Gastroesophageal sphincter (tissue), 4 donors: ENCODE measurements at places on chromosomes 6 and 20.

- no peaks in the 10 kb centered on the region for H3K36me3 ChIP-seq
- H3K4me1 ChIP-seq, result no peaks in the 10 kb centered on the region
- H3K27ac ChIP-seq, result no peak overlapping the region
- no peak overlapping the region for H3K4me3 ChIP-seq
- no peaks in the 10 kb centered on the region for H3K27me3 ChIP-seq
- ATAC-seq, result no peak
Measured at GRCh38 chr6:73421534-73421933, 26.9 kb downstream of the DDX43 start.

GRCh38 chr20:19779634-19780033, 21.6 kb downstream of the RIN2 start:
- no peak for ATAC-seq
- H3K4me1 ChIP-seq, result no peaks in the 10 kb centered on the region
- H3K4me3 ChIP-seq, result no peak overlapping the region
- no peaks in the 10 kb centered on the region for H3K36me3 ChIP-seq
- H3K27ac ChIP-seq, result no peak overlapping the region

DNA sequence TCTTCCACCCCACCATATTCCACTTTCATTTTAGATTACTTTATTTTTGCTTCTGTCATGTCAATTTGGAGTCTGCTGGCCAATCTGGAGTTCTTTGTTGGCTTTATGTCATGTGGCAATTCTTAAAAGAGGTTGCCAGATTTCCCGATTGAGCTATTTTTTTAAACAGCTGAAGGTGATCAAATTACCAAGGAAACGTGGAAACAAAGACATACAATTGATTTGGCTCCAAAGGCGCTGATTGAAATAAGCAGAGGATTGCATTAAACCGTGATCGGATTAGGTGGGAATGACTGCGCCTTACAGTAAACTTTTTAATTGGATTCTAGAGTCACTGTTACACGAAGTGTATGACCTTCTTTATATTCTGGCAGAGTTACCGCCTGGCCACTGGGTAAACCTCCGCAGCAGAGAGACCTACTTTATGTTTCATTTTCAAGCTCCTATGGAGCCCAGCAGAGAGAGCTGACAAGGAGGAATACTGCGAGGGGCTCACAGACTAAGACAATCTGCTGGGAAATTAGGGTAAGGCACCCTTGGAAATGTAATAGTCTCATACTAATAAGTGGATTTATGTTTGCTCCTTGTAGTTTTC, 37.9 kb downstream of the SIM1 start:
- H3K27ac ChIP-seq, result no peak overlapping the region
- no peak for ATAC-seq
- no peak overlapping the region for H3K4me3 ChIP-seq
- peaks cover 5% of the 10 kb centered on the region for H3K27me3 ChIP-seq
- no peaks in the 10 kb centered on the region for H3K36me3 ChIP-seq
- no peaks in the 10 kb centered on the region for H3K4me1 ChIP-seq

GRCh38 chr6:144161975-144162374, 11.7 kb downstream of the STX11 start:
- no peaks in the 10 kb centered on the region for H3K27me3 ChIP-seq
- ATAC-seq, result no peak
- H3K4me3 ChIP-seq, result no peak overlapping the region
- no peak overlapping the region for H3K27ac ChIP-seq
- H3K4me1 ChIP-seq, result peaks cover 6% of the 10 kb centered on the region
- no peaks in the 10 kb centered on the region for H3K36me3 ChIP-seq

DNA sequence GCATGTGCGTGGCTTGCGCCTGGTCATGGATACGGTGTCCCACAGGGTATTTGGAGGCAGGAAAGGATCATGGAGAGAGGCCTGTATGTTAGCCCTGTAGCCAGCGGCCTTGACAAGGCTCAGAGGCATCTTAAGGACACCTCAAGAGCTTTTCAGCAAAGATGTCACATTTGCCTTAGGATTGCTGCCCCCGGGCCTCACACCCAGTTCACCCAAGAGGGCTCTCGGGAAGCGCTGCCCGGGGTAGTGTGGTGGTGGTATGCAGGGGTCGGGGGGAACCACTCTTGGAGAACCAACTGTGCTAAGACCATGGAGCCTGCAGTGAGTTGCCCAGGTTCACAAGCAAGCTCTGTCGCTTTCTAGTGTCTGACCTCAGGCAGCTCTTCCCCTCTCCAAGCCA, 36.9 kb upstream of the VSTM2L start:
- no peaks in the 10 kb centered on the region for H3K27me3 ChIP-seq
- ATAC-seq, result no peak
- peaks cover 76% of the 10 kb centered on the region for H3K36me3 ChIP-seq
- H3K4me1 ChIP-seq, result no peaks in the 10 kb centered on the region
- no peak overlapping the region for H3K27ac ChIP-seq
- no peak overlapping the region for H3K4me3 ChIP-seq

DNA sequence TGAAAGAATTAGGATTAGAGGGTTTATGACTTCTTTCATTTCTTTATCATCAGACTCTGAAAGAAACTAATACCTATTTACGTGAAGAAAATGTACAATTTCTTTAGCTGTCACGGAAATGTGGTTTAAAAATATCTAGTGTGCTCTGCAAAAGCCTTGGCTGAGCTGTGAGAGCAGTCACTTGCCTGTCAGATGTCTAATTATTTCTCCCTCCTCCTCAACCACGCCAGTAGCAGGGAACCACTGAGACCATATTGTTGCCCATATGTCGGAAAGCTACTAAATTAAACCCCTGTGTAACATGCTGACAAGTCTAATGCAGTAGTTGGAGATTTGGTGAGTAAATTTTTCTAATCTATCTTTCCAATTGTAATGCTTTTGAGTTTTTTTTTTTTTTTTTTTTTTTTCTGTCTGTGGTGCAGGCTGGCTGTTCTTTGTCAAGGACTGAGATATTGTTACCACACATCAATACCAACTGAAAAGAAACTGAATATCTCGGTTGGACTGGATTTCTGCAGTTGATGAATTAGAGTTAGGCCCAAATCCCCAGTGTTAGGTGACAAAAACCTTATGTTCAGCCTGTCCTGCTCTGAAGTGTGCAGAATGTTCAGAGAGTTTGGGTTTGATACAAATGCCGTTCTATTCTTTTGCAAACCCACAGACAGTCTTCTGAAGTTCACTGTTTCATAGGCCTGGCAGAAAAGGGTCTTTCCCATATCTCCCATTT, 302.9 kb upstream of the SYNCRIP start:
- ATAC-seq, result no peak
- H3K27me3 ChIP-seq, result no peaks in the 10 kb centered on the region

- H3K27ac ChIP-seq, result no peak overlapping the region
- ATAC-seq, result no peak
- H3K27me3 ChIP-seq, result no peaks in the 10 kb centered on the region
- H3K4me1 ChIP-seq, result no peaks in the 10 kb centered on the region
Measured at GRCh38 chr20:42430598-42430997, 759.1 kb downstream of the PTPRT start.

- H3K27me3 ChIP-seq, result peaks cover 5% of the 10 kb centered on the region
- H3K4me1 ChIP-seq, result no peaks in the 10 kb centered on the region
- ATAC-seq, result no peak
- H3K27ac ChIP-seq, result no peak overlapping the region
Measured at GRCh38 chr20:52251136-52251700, 59.6 kb upstream of the ZFP64 start.

DNA sequence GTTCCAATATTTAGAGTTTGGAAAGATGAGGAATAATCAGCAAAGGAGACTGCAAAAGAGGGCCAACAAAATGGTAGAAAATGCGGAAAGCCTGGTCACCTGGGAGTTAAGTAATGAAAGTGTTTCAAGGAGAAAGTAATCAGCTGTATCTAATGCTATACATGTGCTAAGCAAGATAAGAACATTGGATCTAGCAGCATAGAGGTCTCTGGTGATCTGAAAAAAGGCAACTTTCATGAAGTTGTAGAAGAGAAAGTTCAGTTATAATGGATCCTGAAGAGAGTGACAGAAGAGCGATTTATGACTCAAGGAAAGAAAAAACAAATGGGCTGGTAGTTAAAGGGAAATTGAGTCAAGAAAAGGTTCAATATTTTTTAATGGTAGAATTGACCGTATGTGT, 4.6 kb upstream of the RSPH3 start:
- H3K27me3 ChIP-seq, result no peaks in the 10 kb centered on the region
- H3K4me3 ChIP-seq, result no peak overlapping the region
- no peaks in the 10 kb centered on the region for H3K36me3 ChIP-seq
- peaks cover 6% of the 10 kb centered on the region for H3K4me1 ChIP-seq
- H3K27ac ChIP-seq, result no peak overlapping the region

DNA sequence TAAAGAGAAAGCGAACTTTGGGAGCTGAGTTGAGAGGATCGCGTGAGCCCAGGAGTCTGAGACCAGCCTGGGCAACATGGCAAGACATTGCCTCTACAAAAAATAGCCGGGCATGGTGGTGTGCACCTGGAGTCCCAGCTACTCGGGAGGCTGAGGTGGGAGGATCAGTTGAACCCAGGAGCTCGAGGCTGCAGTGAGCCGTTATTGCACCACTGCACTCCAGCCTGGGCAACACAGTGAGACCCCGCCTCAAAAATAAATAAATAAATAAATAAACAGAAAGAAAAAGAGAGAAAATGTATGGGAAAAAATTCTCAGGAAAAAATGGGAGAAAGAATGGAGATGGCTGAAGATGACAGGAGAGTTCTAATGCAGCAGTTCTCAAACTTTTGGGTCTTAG, 2.5 kb downstream of the C20orf202 start:
- no peak overlapping the region for H3K27ac ChIP-seq
- ATAC-seq, result no peak
- H3K27me3 ChIP-seq, result peaks cover 17% of the 10 kb centered on the region
- H3K36me3 ChIP-seq, result no peaks in the 10 kb centered on the region

- H3K4me3 ChIP-seq, result no peak overlapping the region
- no peaks in the 10 kb centered on the region for H3K27me3 ChIP-seq
- H3K27ac ChIP-seq, result no peak overlapping the region
- H3K4me1 ChIP-seq, result no peaks in the 10 kb centered on the region
- peak; percentile 89 for ATAC-seq
Measured at GRCh38 chr6:85360794-85361642, 88.9 kb upstream of the NT5E start.

DNA sequence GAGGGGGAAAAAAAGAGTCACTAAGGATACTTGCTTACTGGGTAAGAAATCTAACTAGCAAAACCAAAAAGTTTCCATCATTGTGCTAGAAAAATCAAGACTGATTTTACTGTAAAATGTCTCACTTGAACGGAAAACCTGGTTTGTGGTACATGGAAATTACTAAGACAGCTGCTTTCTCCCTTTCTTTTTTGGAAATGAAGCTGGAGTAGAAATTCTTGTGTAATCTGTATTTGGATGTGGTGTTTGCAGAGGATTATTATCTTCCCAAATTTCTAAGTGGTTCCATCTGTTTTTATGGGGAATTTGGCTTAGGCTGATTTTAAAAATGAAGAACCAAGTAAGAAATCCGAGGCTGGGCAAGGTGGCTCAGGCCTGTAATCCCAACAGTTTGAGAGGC, 20.4 kb downstream of the EPB41L2 start:
- peaks cover 18% of the 10 kb centered on the region for H3K4me1 ChIP-seq
- no peaks in the 10 kb centered on the region for H3K36me3 ChIP-seq
- no peaks in the 10 kb centered on the region for H3K27me3 ChIP-seq
- ATAC-seq, result peak; percentile 68
- no peak overlapping the region for H3K4me3 ChIP-seq

DNA sequence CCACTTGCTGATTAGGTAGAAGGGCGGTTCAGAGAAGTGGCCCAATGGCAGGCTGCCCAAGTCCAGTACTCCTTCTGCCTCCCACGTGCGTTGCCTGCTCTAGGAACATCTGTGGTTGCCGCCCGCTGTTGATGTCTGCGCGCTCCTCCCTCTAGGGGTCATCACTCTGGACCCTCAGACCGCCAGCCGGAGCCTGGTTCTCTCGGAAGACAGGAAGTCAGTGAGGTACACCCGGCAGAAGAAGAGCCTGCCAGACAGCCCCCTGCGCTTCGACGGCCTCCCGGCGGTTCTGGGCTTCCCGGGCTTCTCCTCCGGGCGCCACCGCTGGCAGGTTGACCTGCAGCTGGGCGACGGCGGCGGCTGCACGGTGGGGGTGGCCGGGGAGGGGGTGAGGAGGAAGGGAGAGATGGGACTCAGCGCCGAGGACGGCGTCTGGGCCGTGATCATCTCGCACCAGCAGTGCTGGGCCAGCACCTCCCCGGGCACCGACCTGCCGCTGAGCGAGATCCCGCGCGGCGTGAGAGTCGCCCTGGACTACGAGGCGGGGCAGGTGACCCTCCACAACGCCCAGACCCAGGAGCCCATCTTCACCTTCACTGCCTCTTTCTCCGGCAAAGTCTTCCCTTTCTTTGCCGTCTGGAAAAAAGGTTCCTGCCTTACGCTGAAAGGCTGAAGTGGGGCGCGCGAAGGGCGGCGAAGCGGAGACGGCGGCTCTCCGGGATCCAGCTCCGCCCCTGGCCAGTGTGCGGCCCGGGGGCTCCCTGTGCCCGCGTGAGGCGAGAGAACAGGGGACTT, 8.5 kb downstream of the TRIM15 start:
- ATAC-seq, result no peak
- H3K27me3 ChIP-seq, result peaks cover 91% of the 10 kb centered on the region
- no peaks in the 10 kb centered on the region for H3K36me3 ChIP-seq
- H3K27ac ChIP-seq, result no peak overlapping the region
- no peak overlapping the region for H3K4me3 ChIP-seq

DNA sequence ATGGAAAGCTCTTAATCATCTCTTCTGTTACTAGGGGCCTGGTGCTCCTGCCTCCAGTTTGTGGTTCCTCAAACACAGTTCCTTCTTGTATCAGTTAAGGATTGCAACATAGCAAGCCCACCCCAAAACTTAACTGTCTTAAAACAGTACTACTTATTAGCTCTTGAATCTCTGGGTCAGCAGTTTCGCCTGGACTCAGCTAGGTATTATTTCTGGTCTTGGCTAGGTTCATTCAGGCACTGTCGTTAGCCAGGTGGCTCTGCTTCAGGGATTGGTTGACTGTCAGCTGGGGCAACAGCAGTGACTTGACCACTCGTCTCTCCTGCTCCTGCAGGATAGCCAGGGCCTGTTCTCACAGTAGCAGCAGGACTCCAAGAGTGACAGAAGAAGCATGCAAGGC, 30.0 kb upstream of the RALY start:
- no peak overlapping the region for H3K27ac ChIP-seq
- H3K4me1 ChIP-seq, result no peaks in the 10 kb centered on the region

GRCh38 chr6:6915813-6916547, 191.8 kb upstream of the RREB1 start:
- H3K4me1 ChIP-seq, result no peaks in the 10 kb centered on the region
- peak overlapping the region; percentile 40 for H3K4me3 ChIP-seq
- ATAC-seq, result peak; percentile 81
- H3K36me3 ChIP-seq, result no peaks in the 10 kb centered on the region
- H3K27me3 ChIP-seq, result peaks cover 3% of the 10 kb centered on the region
- H3K27ac ChIP-seq, result peak overlapping the region; percentile 67

DNA sequence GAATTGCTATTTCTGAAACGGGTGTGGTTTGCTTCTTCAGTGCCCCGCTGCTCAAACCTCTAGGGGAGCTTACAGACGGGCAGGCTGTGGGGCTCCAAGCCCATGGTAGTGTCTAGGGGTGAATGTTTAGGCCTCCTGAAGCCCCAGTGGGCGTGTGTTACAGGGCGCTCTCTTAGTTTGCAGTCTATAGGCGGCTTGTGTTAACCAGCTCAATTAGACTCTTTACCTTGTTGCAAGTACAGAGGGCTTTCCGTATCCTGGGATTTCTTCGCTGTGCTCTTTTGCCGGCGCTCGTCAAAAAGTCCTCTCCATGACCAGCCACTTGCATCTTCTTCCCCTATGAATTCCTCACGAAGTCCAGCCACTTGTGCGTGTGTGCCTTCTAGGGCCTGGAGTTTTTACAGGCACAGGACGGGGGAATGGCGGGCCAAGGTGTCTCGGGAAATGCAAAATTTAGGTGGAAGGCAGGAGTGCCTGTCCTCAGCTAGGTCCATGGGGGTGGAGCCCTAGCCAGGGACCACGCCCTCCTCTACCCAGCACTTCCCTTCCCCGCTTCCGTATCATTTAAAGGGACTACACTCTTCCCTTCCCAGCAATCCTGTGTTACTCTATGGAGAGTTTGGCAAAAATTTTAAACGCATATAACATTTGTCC, 94.5 kb downstream of the HTR1B start:
- H3K4me3 ChIP-seq, result peak overlapping the region; percentile 50
- H3K27me3 ChIP-seq, result no peaks in the 10 kb centered on the region
- ATAC-seq, result peak; percentile 42
